CD8-positive, alpha-beta memory T cell (primary cell): ENCODE measurements at places on chromosomes 3 and 15. TPM values are rescaled to one million over a fixed set of nuclear protein-coding genes. Genes with fewer than 3 reads are reported as not detected.

NANOGP8 gene
- not detected for total RNA-seq

DNA sequence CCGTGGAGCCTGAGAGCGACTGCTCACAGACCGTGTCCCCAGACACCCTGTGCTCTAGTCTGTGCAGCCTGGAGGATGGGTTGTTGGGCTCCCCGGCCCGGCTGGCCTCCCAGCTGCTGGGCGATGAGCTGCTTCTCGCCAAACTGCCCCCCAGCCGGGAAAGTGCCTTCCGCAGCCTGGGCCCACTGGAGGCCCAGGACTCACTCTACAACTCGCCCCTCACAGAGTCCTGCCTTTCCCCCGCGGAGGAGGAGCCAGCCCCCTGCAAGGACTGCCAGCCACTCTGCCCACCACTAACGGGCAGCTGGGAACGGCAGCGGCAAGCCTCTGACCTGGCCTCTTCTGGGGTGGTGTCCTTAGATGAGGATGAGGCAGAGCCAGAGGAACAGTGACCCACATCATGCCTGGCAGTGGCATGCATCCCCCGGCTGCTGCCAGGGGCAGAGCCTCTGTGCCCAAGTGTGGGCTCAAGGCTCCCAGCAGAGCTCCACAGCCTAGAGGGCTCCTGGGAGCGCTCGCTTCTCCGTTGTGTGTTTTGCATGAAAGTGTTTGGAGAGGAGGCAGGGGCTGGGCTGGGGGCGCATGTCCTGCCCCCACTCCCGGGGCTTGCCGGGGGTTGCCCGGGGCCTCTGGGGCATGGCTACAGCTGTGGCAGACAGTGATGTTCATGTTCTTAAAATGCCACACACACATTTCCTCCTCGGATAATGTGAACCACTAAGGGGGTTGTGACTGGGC lies 7.3 kb downstream of the FAM131A start:
- no peaks in the 10 kb centered on the region for H3K36me3 ChIP-seq
- no peaks in the 10 kb centered on the region for H3K27me3 ChIP-seq
- no peak overlapping the region for H3K27ac ChIP-seq
- no peaks in the 10 kb centered on the region for H3K4me1 ChIP-seq
- H3K4me3 ChIP-seq, result no peak overlapping the region
- DNase-seq, result no peak

PP2D1 gene
- total RNA-seq, result not detected

DNA sequence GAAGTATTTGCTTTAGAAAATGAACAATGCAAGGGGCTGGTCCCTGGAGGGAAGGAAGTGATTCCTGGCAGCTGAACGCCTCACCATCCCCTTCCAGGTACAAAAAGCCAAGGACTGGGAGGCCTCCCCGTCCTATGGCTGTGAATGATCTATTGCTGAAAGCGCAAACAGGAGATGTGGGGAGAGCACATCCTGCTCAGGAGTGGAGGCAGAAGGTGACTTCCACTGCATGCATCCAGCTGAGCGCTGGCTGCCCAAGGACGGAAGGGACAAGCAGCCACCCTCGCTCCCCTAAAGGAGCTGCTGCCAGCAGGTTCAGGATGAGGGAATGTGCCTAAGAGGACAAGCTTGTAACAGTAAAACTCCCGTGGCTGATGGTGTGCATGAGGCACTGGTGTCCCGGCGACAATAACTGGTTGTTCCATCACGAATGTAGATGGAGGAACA lies 41.4 kb downstream of the ABTB1 start:
- H3K4me1 ChIP-seq, result no peaks in the 10 kb centered on the region
- H3K4me3 ChIP-seq, result no peak overlapping the region
- no peak overlapping the region for H3K27ac ChIP-seq
- H3K27me3 ChIP-seq, result no peaks in the 10 kb centered on the region
- no peaks in the 10 kb centered on the region for H3K36me3 ChIP-seq
- no peak for DNase-seq

- H3K27me3 ChIP-seq, result no peaks in the 10 kb centered on the region
- H3K27ac ChIP-seq, result no peak overlapping the region
- DNase-seq, result no peak
- H3K36me3 ChIP-seq, result no peaks in the 10 kb centered on the region
- H3K4me1 ChIP-seq, result no peaks in the 10 kb centered on the region
Observed at GRCh38 chr3:189710620-189711402, 79.6 kb downstream of the TP63 start.
